ENCODE measurements at places on chromosomes 11 and 22.

DNA sequence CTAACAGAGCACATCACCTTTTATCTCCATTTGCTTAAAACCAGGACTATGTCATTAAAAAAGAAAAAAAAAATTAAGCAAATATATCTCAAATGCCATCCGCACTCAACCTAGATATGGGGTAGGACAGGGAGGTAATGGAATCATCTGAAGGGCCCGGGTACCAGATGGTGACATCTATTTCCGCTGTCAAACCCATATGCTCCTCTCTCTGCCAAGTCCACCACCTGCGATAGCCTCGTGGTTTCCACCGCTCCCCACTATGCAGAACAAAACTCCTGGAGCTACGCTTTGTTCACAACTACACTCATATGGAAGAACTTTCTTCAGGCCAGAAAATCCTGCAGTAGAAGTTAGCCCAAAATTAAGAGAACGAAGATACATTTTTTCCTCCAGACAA, 31.4 kb downstream of the FEZ1 start:
- DNase-seq: no peak

GRCh38 chr11:69449320-69450063, 32.0 kb upstream of the LINC01488 start:
- no peak for DNase-seq

DNA sequence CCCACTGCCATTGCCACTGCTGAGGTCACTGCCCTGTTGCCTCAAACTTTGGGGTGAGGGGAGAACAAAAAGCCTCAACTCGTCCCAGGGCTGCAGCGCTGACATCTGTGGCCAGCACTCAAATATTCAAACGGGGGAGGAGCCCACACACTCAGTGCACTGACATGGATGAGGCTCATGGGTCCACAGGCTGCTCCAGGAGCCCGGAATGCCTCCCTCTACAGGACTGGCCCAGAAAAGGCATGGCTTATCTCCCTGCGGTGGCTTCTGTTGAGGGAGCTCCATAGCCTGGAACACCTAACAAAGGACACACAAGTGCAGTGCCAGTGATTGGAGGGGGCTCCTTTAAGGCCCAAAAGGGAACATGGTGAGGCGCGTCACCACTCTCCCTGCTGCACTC, 341.1 kb upstream of the LUZP2 start:
- no peak for DNase-seq

- DNase-seq: no peak
Measured at GRCh38 chr11:96186806-96187205, 156.2 kb downstream of the MAML2 start.

GRCh38 chr11:64624883-64625481, 34.0 kb downstream of the SLC22A12 start:
- no peak for DNase-seq

- DNase-seq: no peak
Measured at GRCh38 chr11:67482275-67482826, 475 bp upstream of the AIP start.

GRCh38 chr22:35687461-35687860, 30.2 kb upstream of the APOL5 start:
- DNase-seq: no peak

- no peak for DNase-seq
Measured at GRCh38 chr11:11841116-11841722, 553 bp upstream of the USP47 start.

DNA sequence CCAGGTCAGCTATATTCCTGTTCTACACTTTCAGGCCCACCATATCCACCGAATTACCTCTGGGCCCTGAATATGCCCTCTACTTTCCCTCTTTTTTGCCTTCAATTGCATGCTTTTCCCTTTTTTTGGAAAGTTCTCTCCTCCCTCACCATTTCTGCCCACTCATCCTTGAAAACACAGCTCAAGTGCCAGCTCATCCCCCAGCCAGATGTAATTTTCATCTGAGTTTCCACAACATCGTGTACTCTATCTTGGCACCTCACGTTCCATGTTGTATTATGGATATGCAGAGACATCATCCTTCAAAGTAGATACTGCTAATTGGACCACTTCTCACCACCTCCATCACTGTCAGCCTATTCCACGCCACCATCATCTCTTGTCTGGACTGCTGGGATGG, 129.8 kb upstream of the HSD17B12 start:
- no peak for DNase-seq

GRCh38 chr11:76772100-76772782, 10.9 kb upstream of the TSKU start:
- no peak for DNase-seq

GRCh38 chr11:57432714-57433163, 5.8 kb upstream of the SLC43A3 start:
- no peak for DNase-seq

- no peak for DNase-seq
Measured at GRCh38 chr11:73236854-73237253, 18.8 kb downstream of the P2RY2 start.

DNA sequence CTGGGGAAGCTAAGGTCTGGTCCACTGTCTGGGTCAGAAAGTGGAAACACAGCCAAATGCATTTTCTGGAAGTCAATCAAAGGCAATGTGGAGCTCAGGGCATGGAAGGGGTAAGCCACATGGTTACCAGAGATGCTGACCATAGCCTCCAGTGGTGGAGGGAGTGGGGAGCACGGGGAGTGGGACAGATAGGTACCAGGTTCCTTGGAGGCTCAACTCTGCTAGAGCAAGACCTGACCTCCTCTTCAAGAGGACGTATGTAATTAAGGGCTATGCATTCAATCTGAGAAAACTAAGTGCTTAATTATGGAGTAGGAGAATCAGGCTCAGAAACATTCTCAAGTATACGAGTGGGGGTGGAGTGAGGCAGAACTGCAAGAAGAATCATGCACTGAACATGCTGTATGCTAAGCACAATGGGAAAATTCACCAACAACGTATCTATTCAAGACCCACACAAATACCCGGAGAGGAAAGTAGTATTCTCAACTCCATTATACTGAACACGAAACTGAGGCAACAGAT, 65.2 kb upstream of the PHOX2A start:
- DNase-seq: no peak

DNA sequence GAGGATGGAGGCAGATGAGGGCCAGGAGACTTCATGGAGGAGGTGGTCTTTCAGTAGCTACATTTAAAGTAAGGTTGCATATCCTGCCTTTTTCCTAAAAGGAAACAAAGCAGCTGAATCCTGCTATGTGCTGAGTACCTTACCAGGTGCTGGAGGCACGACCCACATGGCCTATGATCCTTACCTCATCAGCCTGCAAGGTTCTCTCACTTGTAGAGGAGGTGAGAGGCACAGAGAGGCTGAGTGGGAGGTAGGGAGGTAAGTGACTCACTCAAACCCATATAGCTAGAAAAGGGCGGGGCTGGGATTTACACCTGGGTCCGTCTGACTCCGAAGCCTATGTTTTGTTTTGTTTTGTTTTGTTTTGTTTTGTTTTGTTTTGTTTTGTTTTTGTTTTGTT, 75.8 kb downstream of the BUD13 start:
- no peak for DNase-seq

GRCh38 chr11:121426476-121427399, 25.4 kb upstream of the SORL1 start:
- DNase-seq: no peak

DNA sequence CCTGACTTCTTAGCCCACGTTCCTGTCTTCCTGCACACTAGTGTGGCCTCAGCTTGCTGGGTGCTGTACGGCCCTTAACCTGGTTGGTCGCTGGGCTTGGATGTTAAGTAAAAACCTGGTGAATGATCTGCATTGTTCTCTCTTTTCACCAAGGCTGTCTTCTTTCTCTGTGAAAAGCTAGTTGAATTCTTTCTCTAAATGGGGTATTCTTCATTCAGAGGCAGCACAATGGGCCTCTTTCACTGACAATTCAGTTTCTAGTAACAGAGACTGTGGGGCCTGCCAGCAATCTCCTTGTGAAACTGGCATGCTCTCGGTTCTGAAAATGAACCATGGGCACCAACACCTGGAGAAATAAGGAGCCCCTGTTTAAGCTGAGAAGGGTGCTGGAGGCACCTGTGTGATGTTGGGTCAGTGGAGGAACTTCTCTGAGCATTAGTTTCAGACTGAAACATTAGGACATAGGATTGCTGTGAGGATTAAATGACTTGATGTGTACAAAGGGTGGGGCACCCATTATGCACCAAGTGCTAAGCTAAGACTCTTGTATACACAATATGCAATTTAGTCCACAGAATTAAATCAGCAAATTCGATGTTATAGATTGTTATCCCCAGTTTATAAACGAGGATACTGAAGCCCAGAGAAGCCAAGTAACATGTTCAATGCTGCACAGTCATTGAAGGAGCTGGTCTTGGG, 33.1 kb upstream of the ELF5 start:
- no peak for DNase-seq

DNA sequence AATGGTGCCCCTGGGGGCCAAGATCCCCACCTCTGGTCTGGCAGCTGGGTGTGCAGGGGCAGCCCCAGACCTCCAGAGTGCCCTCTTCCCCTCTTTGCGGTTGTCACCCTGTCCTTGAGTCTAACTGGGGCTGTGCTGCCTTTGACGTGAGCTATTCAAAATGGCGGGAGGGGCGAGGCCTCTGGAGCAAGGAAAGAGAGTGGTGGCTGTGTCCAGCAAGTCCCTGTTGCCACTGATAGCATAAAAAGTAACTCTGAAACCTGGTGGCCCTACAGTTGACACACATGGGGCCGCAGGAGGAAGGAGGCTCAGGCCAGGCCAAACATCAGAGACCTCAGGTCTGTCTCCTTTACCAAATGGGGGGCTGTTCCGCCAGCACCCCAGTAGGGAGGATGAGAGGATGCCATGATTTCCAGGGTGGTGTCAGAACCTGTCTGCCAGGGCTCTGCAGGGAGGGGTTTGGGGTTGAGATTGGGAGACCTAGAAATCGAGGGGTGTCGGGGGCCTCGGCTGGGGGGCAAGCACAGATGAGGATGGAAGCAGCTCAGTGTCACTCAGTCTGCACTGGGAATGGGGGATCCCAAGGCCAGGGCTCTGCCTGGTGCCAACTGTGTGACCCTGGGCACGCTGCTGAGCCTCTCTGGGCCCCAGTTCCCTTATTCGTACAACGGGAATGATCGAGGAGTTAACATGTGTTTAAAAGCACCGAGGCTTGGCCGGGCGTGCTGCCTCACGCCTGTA, 49.2 kb upstream of the KCNQ1OT1 start:
- DNase-seq: no peak

DNA sequence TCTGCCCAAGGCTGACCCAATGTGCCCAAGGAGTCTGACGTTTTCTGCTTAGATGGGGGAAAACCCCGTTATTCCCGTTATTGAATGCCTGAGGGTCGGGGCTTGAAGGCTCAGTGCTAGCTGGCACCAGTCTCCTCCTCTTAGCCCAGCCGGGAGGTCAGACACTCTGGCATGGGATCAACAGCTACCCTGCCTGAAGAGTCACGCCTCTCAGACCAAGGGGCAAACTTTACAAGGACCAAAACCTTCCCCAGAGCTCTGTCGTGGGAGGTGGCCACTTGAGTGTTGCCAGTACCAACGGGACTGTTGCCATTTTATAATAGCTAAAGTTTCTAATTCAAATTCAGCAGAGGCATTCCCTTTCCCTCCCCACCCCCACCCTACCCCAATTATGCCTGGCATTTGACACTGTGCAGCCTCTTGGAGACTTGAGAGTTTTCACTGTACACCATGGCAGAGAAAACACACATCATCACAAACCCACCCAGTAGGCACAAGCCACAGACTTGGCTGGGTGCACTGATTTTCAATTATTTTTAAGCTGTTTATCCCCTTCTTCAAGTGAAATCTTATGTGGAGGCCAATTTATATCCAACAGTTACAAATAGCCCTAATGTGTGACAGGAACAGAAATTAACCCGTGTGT, 137.5 kb upstream of the SYT13 start:
- no peak for DNase-seq

DNA sequence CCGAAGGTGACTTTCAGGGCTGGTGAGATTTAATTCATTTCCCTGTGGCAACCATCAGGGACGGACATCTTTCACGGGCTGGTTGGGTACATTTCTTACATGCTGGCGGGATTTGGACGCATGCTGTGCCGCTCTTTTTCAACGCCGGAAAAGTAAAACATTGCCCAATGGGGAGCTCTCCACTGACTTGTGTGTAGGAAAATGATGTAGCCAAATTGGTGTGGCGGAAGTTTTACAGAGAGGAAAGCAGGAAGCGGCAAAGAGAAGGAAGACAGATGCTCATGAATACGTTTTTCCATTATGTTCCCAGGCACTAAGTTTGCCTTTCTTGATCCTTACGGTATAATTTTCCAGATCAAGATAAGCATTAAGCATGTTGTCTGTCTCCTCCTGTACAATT, 375.8 kb downstream of the NTM start:
- DNase-seq: no peak

GRCh38 chr11:94792451-94792850, 24.3 kb downstream of the AMOTL1 start:
- no peak for DNase-seq

GRCh38 chr11:67289651-67290479, 762 bp downstream of the ANKRD13D start:
- no peak for DNase-seq

GRCh38 chr11:2209370-2209801, 37.8 kb upstream of the TH start:
- DNase-seq: no peak

DNA sequence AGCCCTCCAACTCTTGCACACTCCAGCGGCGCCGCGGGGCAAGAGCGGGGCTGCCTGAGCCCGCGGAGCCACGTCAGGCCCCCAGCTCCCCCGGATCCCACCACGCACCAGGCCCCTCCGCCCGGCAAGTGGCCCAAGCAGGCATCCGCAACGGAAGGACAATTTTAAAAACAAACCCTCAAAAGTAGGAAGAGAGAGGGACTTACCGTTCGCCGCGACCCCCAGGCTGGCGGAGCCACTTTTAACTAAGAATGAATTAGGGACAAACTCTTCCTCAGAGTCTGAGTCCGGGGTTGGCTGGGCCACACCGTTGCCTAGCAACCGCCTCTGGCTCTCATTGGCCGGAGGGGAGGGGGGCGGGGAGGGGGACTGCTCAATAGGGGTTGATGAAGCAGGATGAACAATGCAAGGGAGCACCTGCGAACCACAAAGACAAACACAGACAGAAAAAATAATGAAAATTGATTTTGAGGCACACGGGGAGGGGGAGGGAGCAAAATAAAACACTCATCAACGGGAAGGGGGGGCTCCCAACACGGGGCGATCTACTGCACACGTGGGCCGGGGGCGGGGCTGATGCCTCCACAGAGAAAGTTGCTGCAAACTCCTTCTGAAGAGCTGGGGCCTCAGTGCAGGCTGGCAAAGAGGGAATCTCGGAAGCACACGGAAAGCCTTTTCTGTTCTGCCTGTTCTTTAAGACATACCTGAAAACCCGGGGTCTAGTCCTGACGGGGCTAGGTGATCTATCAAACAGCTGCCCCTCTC, 387.5 kb upstream of the NARS2 start:
- no peak for DNase-seq

All from activated CD4-positive, CD25-positive, alpha-beta regulatory T cell treated with anti-CD3 and anti-CD28 coated beads, Interleukin-2, amount 50 U/mL, for 16 hours (primary cell).